Endothelial cell (in vitro differentiated cells): ENCODE measurements at places on chromosomes 12 and 14. TPM values are rescaled to one million over a fixed set of nuclear protein-coding genes. Genes with fewer than 3 reads are reported as not detected.

The PCED1B gene
- 9.7 TPM for total RNA-seq

The ATP6V1D gene
- 55.5 TPM for total RNA-seq

The TTC6 gene
- 8.5 TPM for total RNA-seq

The TBX5 gene
- 0.38 TPM for total RNA-seq

The CRIP1 gene
- 2.5 TPM for total RNA-seq

The GLIPR1L1 gene
- total RNA-seq: not detected

The GPRC5A gene
- 3.4 TPM for total RNA-seq

- no peak for DNase-seq
- no peak overlapping the region for H3K4me3 ChIP-seq
- H3K27ac ChIP-seq: no peak overlapping the region
- no peaks in the 10 kb centered on the region for H3K36me3 ChIP-seq
- H3K4me1 ChIP-seq: no peaks in the 10 kb centered on the region
Measured at GRCh38 chr12:52351196-52352059, 15.9 kb downstream of the KRT85 start.

DNA sequence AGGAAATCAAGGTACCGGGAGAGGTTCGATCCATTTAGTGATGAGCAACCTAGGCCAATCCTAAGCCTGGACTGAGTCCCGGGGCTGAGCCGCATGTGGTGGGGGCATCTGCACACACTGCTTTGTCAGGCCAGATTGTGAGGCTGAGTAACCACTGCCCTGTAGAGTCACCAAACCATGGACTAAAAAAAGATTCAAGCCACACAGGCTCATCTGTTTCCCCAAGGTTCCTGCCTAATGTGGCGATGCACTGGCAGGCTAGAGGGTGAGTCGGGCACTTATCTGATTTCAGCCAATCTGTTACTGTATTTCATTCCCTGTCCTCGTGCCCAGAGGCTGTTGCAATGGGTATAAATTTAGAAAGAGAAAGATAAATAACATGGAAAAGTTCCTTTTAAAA is 140.8 kb downstream of the TTC7B start:
- no peak overlapping the region for H3K27ac ChIP-seq
- no peak for DNase-seq
- H3K4me3 ChIP-seq: no peak overlapping the region
- no peaks in the 10 kb centered on the region for H3K27me3 ChIP-seq

GRCh38 chr12:81809829-81810595 is 50.9 kb upstream of the PPFIA2 start:
- H3K4me1 ChIP-seq: no peaks in the 10 kb centered on the region
- no peak overlapping the region for H3K4me3 ChIP-seq
- no peaks in the 10 kb centered on the region for H3K36me3 ChIP-seq
- DNase-seq: no peak
- H3K27me3 ChIP-seq: no peaks in the 10 kb centered on the region
- H3K27ac ChIP-seq: no peak overlapping the region

- no peaks in the 10 kb centered on the region for H3K4me1 ChIP-seq
- H3K27ac ChIP-seq: no peak overlapping the region
- H3K27me3 ChIP-seq: peaks cover 15% of the 10 kb centered on the region
- peaks cover 5% of the 10 kb centered on the region for H3K36me3 ChIP-seq
Measured at GRCh38 chr14:105883066-105884005, 357.0 kb downstream of the TMEM121 start.

- H3K4me3 ChIP-seq: no peak overlapping the region
- no peak for DNase-seq
- H3K4me1 ChIP-seq: peaks cover 18% of the 10 kb centered on the region
- H3K27ac ChIP-seq: no peak overlapping the region
Measured at GRCh38 chr14:63404906-63405305, 86.2 kb upstream of the GPHB5 start.

- peaks cover 8% of the 10 kb centered on the region for H3K36me3 ChIP-seq
- H3K4me1 ChIP-seq: no peaks in the 10 kb centered on the region
- no peak overlapping the region for H3K4me3 ChIP-seq
- H3K27me3 ChIP-seq: no peaks in the 10 kb centered on the region
- no peak for DNase-seq
Measured at GRCh38 chr12:104643093-104643818, 186.5 kb downstream of the CHST11 start.

DNA sequence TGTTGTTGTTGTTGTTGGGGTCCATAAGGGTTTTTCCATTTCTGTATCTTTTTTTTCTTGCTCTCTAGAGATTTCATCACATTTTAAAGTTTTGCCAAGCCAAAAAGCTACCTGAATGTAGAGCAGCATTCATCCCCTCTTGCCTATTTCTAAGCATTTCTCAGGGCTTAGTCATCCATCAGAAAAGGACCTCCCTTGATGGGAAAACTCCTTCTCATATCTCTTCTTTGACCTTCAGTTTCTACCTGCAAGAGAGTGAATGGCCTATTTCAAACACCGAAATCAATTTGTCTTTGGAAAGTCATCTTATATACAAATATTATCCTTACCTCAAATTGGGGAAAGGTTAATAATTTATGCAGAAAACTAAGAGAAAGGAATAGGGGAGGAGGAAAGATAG is 4.5 kb downstream of the MYBPC1 start:
- H3K27ac ChIP-seq: no peak overlapping the region
- no peak for DNase-seq
- H3K27me3 ChIP-seq: no peaks in the 10 kb centered on the region
- H3K4me1 ChIP-seq: no peaks in the 10 kb centered on the region
- no peaks in the 10 kb centered on the region for H3K36me3 ChIP-seq

DNA sequence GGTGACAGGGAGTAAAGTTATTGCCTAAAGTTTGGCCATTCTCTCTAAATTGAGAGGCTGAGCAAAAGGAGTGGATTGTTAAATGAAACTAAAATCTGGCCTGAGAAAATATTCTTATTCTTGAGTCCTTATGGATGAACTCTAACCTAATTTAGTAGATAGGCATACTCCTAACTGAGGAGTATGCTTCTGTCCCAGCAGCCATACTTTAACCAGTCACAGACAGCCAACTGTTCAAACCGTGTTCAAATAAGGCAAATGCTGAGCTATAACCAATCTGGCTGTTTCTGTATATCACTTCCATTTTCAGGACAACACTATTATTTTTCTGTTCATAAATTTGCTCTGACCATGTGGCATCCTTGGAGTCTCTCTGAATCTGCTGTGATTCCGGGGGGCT is 75.9 kb upstream of the RERGL start:
- no peak overlapping the region for H3K4me3 ChIP-seq
- no peak overlapping the region for H3K27ac ChIP-seq
- no peaks in the 10 kb centered on the region for H3K36me3 ChIP-seq
- DNase-seq: no peak

DNA sequence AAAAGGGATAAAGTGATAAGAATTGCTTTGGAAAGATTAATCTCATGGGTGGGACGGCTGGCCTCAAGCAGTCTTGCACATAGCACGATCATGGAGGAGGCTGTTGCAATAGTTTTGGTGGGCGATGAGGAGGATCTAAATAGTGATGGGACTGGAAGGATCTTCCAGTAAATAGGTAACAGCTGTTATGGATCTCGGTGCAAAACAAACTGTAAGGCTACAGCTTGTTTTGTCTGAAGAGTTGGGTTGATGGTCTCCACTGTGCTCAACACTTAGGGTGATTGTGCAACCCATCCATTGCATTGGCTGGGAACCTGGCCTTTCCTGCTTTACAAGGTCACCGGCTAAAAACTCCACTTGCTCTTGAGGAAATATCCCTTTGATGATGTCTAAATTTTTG is 21.0 kb downstream of the IGF1 start:
- H3K36me3 ChIP-seq: no peaks in the 10 kb centered on the region
- DNase-seq: no peak
- peaks cover 5% of the 10 kb centered on the region for H3K4me1 ChIP-seq
- no peak overlapping the region for H3K27ac ChIP-seq
- H3K27me3 ChIP-seq: no peaks in the 10 kb centered on the region
- H3K4me3 ChIP-seq: no peak overlapping the region

GRCh38 chr14:77000340-77001270 is 27.9 kb downstream of the IRF2BPL start:
- H3K27me3 ChIP-seq: peaks cover 14% of the 10 kb centered on the region
- DNase-seq: no peak
- H3K27ac ChIP-seq: no peak overlapping the region
- peaks cover 10% of the 10 kb centered on the region for H3K4me1 ChIP-seq

- H3K27me3 ChIP-seq: no peaks in the 10 kb centered on the region
- no peak overlapping the region for H3K27ac ChIP-seq
- H3K4me1 ChIP-seq: no peaks in the 10 kb centered on the region
- H3K36me3 ChIP-seq: no peaks in the 10 kb centered on the region
Measured at GRCh38 chr12:86601550-86602308, 345.5 kb upstream of the MGAT4C start.

DNA sequence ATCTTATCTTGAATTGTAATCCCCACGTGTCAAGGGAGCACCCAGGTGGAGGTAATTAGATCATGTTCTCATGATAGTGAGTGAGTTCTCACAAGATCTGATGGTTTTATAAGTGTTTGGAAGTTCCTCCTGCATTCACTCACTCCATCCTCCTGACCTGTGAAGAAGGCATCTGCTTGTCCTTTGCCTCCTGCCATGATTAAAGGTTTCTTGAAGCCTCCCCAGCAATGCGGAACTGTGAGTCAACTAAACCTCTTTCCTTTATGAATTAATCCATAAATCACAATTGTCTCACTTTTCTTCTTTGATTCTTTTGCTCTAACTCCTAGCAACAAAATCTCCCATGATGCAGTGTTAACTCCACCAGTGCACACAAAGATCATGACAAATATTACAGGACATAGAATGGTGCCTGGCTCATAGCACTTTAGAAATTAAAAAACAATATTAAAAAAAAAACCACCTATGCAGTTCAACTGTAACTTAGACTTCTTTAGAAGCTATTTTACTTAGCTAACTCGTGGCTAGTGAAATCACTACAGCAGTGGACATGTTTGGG is 37.6 kb upstream of the MGAT4C start:
- no peak overlapping the region for H3K4me3 ChIP-seq
- H3K4me1 ChIP-seq: no peaks in the 10 kb centered on the region
- no peaks in the 10 kb centered on the region for H3K27me3 ChIP-seq
- no peaks in the 10 kb centered on the region for H3K36me3 ChIP-seq
- H3K27ac ChIP-seq: no peak overlapping the region
- DNase-seq: no peak
